Left forelimb (tissue), 1 donor: ENCODE measurements at places on chromosomes 12 and 14.

DNA sequence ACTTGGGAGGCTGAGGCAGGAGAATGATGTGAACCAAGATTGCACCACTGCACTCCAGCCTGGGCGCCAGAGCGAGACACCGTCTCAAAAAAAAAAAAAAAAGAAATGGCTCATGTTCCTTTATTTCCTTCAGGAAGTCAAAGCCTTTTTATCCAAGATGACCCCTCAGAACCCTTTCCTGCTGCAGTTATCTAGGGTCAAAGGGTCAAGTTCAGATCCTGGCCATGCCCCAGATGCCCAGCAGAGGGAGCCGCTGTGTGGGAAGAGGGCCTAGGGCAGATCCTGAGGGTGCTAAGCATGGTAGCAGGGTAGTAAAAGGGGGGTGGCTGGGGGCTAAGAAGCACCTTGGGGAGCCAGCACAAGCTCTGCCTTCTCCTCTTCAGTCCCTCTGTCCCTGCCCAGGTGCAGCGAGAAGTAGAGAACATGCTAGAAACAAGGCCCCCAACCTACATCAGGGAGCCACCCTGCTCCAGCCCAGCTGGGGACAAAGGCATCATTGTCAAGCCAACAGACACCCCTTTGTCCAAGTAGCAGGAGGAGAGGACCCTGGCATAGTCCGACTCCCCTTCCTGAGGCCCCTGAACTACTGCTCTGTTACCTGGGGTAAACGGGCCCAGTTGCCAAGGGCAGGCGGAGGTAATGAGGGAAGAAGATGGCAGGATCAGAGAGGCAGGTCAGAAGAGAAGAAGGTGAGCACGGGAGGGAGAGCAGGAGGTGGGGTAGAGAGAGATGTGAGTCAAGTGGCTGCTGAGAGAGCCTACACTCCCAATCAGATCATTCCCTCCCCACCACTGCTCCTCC is 6.5 kb downstream of the NFE2 start:
- peak; percentile 61 for DNase-seq

DNA sequence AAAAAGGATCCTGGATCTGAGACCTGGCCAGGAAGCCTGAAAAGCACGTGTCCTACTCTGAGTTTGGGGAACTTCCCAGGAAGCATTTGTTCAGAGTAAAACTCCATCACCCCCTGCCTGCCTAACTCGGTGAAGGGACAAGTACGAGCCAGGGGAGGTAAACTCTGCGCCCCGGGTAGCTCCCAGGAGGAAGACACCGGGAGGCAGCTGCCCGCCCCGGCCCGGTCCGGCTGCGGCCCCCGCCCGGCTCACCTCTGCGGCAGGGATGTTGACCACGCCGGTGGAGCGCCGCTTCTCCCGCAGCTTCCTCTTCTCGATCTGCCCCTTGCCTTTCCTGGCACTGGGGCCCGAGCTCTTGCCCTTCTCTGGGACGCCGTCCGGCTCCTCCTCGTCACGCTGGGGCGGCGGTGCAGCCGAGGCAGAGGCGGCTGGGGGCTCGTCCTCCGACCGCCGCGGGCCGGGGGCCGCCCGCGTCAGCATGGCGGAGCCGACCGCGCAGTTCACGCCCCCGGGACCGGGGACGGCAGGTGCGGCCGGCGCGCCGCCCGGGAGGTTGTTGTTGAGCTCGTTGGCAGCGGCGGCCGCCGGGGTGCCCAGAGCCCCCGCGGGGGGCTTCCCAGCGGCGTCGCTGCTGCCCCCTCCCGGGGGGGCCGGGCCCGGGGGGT is 1.2 kb downstream of the PAWR start:
- DNase-seq, result no peak

DNA sequence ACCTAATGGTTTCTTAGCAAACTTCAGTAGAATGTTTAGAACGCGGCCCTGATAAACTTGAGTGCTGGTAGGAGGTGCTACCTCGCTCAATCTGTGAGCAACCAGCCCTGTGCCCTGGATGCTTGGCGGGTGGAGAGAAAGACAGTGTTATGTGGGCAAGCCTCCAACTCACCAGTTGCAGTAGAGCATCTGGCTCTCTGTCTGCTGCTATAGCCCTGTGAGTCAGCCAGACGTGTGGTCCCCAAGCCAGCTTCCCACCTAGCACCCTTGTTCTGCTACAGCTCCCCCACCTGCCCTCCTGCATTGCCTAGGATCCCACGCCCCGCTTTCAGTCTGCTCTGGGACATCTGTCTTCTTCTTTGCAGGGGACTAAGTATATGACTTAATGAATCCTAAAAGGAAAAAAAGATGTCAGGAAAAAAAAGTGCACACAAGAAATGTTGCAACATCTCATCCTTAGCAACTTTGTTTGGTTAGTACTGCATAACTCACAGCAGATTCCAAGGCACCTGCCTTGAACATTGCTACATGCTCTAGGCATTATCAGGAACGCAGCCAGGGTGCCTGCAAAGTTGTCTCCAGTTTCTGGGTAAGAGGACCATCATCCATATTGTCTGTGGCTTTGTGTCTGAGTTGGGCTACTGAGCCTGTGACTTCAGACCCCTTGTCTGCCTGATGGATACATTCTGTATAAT is 13.6 kb downstream of the SNRNP35 start:
- no peak for DNase-seq

DNA sequence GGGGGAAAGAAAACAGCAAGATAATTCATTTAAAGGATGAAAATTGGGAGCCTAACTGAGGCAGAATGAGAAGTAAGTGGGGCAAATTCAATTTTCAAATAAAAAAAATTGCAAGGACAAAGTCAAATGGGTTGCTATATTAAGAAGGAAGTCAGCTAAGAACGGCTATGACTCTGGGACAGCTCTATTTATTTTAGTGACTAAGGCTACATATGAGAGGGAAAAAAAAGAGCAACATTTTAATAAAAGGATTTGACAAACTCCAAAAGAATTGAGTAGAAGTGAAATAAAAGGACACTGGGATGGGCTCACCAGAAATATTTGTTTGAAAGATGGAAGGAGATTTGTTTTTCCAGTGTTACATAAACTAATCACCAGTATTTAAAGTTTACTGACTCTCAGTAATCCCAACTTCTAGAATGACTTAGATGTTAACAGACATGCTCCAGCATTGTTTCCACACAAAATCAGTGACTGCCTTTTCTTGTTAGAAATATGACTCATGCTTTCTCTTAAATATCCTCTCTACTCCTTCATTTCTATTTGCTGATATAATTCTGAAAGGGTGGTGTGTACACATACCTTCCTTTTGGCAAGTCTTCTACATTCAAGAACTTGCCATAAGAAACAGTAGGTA is 198.5 kb downstream of the SLC25A21 start:
- DNase-seq, result no peak

DNA sequence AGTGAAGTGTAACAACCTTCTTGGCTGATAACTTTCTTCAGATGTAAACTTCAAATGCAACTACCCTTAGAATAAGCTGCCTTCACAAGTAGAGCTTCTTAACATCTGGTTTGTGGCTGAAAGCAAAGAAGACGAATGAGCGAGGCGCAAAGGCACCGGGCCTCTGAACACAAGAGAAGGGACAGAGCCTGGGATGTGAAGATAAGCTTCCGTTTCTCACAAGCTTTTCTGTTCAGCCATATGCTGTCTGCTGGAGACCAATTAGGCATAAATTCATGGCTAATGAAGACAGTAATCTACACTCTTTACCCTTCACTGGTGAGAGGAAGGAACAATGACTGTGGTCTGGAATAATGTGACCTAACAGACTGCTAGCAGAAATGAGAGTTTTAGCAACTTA is 195.2 kb downstream of the ATXN7L3B start:
- DNase-seq, result no peak

- no peak for DNase-seq
Measured at GRCh38 chr12:102483466-102483865, 3.1 kb upstream of the IGF1 start.

- no peak for DNase-seq
Measured at GRCh38 chr12:108371801-108372344, 32.8 kb upstream of the CMKLR1 start.

DNA sequence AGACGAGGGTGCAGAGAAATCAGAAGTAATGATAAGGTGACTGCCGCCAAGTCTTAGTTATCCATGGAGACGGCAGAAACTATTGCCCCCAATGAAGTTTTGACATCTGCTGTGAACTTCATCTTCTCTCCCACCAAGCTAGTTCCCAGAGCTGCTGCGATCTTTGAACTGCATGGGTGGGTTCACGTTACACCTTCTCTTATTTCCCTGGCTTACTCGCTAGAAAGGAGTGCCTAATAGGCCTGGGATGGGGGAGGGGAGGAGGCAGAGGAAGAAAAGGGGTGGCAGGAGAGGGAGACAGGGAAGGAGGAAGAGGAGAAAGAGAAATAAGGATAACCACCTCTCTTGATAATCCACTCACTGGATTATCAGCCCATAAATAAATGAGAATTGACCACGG is 157.1 kb downstream of the NTF3 start:
- DNase-seq, result no peak

- DNase-seq, result no peak
Measured at GRCh38 chr14:71339650-71340415, 432.6 kb downstream of the PCNX1 start.

DNA sequence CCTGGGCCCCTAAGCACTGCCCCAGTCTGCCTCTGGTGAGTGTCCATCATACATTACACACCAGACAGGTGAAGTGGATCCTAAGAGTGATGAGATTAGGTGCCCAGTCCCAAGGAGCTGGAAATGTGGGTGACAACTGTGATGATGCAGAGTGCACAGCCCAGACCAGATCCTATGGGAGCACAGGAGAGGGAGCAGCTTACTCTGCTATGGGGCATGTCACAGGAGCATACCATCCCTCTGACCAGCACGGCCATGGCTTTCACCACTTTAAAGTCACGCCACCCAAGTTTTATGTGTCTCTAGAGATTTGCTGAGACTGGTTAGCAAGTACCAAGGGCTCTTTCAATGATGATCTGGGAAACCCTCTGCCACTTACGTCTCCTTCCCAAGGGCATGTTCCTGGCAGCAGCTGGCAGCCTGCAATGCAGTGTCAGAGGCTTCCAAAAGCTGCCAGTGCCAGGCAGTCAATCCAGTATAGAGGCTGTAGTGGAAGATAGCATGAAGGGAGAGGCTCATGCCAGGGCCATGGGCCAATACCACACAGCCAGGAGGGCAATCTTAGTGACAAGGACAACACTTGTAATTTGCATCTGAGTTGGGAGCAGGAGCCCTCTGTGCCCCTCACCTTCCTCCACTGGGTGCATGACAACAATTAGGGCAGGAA is 40.2 kb downstream of the STAB2 start:
- DNase-seq, result no peak

DNA sequence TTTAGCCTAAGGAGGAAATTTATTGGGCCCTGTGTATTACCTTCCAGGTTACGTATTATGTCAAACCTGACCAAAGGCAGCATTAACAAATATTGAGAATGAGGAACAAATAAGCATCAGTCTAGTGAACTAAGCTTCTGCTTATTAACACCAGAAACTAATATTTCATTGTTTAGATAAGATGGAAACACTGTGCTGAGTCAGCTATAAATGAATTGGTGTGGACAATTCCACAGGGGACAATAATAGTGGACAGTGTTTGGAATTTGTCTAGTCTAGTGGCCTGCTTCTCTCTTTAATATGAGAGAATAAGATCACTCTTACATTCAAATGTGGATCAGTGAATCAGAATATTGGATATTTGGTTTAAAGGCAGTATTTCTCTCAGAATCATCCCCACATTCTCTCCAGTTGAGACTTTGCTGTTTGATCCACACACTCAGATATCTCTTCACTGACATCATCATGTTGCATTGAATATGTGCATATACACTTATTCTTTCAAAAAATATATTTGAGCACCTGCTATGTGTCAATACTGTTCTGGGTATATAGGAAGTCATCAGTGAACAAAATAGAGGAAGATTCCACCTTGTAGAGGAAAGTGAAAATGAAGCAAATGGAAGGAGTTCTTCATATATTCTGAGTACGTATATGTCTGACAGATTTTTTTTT is 136.3 kb downstream of the DIO2 start:
- no peak for DNase-seq

DNA sequence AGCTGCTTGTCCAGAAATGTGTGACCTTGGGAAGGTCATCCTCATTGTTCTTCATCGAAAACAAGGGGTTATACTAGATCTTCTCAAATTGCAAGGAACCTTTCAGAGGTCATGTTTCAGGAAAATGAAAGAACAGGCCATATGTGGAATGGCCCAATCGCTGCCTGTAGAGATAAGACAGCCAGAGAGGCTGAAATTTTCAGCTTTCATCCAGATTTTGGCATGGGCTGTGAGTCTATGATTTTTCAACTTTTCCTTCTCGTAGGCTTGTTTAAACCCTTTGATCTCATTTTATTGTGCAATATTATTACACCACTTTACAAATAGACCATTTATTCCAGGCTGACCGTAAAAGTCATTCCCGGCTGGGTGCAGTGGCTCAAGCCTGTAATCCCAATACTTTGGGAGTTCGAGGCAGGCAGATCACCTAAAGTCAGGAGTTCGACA is 17.1 kb upstream of the ATXN2 start:
- DNase-seq, result no peak

GRCh38 chr14:39491134-39491571 is 58.9 kb upstream of the FBXO33 start:
- no peak for DNase-seq

DNA sequence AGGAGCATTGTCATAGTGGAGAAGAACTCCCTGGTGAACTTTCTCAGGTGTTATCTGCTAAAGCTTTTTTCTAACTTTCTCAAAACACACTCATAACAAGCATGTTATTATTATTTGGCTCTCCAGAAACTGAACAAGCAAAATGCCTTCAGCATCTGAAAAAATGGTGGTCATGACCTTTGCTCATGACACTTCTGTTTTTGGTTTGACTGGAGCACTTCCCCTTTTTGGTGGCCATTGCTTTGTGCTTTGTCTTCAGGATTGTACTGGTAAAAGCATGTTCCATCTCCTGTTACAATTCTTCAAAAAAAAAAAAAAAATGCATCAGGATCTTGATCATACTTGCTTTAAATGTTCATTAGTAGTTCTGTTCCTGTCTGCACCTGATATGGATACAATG is 1241.6 kb upstream of the USP15 start:
- DNase-seq, result no peak

DNA sequence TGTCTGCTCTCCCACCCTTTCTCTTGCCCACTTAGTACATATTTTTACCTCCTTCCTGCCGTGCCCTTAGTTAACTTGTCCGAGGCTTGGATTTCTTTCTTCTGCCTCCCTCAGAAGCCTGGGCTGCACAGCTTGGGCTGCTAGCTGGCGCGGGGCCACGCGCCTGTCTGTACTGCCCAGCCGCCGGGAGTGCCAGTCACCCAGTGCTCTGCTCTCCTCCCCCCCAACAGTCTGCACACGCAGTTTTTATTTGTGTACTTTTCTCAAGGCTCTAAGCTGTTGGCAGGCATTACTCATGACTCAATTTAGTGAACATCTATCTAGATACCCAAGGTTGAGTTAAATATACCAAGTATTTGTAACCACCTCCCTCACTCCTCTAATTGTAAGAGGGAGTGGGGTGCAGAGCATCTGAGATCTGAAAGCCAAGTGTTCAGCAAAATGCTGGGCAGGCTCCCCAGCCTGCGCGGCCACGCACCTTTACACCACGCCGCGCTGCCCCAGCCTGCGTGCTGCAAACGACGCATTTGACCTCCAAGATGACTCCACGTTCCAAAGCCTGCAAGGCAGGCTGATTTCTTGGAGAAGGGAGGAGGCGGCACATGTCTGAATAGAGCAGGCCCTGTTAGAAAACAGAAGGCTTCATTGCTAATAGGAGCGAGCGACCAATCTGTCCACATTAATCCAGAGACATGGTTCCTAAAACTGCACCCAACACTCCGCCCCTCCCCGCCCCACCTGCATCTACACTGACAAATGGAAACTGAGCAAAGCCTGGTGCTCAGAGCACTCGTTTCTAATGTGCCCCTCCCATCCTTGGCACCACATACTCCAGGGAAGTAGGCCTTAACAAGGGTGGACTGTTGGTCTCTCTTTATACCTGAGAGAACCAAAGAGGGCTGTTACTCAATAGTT is 18.2 kb upstream of the CACNA2D4 start:
- DNase-seq, result peak; percentile 64
